ENCODE measurements at places on chromosomes 6 and 20.

GRCh38 chr20:60102665-60103210 is 144.5 kb downstream of the CDH26 start:
- DNase-seq: no peak

DNA sequence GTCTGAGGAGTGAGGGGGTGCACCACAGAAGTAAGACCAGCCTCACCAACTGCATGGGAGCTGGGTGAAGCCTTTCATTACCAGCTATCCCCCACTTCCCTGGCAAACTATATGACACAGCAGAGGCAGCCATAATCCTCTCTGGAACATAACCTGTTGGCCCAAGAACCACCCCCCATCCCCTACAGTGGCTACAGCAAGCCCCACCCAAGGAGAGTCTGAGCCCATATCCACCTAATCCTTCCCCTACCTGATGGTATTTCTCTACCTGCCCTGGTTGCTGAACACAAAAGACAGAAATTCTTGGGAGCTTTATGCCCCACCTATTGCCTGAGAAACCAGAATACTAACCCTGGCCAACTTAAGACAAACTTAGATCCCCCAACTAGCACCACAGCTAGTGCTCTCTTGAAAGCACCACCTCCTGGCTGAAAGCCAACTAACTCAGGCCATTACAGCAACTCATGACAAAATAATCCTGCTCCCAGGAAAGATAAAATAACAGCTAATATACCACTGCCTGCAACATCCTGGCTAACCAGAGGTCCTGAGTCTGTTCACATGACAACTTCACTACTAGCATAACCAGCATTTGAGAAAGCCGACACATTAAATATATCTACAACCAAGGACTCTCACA is 11.2 kb downstream of the RNGTT start:
- DNase-seq: no peak

DNA sequence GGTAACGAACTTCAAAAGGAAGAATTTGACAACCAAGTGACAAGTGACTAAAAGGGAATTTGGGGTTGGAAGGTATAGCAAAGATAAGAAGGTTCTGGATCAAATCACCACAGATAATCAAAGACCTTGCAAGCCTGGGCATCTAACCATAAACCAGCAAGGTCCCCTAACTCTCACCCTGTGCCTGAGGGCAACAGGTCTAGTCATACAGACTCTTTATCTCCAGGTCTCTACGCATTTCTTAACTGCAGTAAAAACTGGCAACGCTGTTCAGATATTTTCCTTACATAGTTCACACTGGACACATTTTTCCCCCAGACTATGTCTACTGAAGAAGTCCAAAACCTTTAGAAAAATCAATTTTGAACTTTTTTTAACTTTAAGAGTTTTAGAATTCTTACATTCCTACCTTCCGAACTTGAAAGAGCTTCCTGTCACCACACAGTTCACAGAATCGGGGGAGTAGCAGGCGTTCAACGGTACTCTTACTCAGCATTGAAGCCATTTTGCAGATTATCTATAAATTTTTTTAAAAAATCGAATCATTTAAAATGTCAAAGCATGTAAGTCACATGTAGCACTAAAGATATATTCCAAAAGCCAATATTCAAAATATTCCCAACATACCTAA is 23.0 kb upstream of the ANKRD60 start:
- DNase-seq: no peak

DNA sequence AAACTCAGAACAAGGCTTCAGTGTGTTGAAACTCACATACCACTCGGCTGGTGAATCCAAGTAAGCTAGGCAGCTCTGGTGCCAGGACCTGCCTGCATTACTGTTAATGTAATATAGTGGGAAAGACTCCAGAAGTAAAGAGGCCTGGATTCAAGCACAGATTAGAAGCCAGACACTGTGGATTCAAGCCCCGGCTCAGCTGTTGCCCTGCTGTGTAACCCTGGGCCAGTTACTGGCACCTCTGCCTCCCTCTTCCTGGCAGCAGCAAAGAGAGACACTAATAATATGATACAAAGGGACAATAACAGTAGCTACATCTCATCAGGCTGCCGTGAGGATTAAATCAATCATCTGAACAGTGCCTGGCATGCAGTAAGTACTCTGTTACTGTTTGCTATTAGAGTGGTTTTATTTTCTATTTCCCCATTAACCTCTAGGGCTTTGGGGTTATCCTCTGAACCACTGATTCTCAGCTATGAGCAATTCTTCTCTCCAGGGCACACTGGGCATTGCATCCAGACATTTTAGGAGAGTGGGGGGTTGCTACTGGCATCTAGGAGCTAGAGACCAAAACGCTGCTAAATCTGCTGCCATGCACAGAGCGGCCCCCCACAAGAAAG is 92.9 kb downstream of the ZMYND8 start:
- DNase-seq: no peak

GRCh38 chr6:15668918-15669317 is 6.1 kb upstream of the DTNBP1 start:
- DNase-seq: no peak

Measured in caudate nucleus (tissue), 63 donors.